Gastrocnemius medialis (tissue), 4 donors: ENCODE measurements at places on chromosomes 11 and 22. TPM values are rescaled to one million over a fixed set of nuclear protein-coding genes. Genes with fewer than 3 reads are reported as not detected.

GRCh38 chr11:28835317-28835716, 727.1 kb downstream of the METTL15 start:
- H3K36me3 ChIP-seq, result no peaks in the 10 kb centered on the region
- H3K4me3 ChIP-seq, result no peak overlapping the region
- H3K27me3 ChIP-seq, result no peaks in the 10 kb centered on the region
- DNase-seq, result no peak
- no peaks in the 10 kb centered on the region for H3K4me1 ChIP-seq

The UBASH3B gene
- 0.62 TPM for total RNA-seq

DNA sequence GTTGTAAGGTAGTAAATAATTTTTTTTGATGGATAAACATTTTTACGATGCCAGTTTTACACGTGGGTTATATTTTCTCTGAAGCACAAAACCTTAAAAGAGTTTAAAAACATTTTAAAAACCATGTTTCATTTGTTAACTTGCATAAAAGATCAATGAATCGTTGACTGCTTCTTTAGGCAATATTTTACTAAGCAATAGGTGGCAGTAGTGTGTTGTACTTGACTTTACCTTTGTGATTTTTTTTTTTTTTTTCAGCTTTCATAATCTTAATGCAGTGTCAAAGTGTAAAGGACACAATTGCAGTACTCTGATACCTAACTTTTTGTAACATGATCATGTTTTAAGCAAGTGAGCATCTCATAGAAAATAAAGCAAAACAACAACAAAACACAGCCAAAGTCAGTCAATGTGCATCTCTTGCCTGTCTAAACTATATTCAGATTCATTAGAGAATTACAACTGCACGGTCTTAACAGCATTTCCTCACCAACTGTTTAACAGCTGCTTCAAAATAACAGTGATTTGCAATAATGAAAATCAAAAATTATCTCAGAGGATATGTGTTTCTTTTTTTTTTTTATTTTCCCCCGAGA, 27.7 kb downstream of the DNAJC24 start:
- H3K4me1 ChIP-seq, result no peaks in the 10 kb centered on the region
- H3K4me3 ChIP-seq, result no peak overlapping the region
- no peak for DNase-seq
- H3K27ac ChIP-seq, result no peak overlapping the region
- no peaks in the 10 kb centered on the region for H3K36me3 ChIP-seq

DNA sequence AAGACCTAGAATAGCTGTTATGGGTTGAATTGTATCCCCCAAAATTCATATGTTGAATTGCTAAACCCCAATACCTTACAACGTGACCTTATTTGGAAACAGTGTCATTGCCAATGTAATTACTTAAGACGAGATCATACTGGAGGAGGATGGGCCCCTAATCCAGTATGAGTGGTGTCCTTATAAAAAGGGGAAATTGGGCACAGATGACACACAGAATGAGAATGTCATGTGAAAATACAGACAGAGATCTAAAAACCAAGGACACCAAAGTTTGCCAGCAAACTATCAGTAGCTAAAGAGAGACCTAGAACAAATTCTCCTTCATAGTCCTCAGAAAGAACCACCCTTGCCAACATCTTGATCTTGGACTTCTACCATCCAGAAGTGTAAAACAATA, 127.7 kb downstream of the ATXN10 start:
- H3K27me3 ChIP-seq, result no peaks in the 10 kb centered on the region
- DNase-seq, result no peak
- no peak overlapping the region for H3K4me3 ChIP-seq
- H3K27ac ChIP-seq, result no peak overlapping the region
- no peaks in the 10 kb centered on the region for H3K4me1 ChIP-seq

DNA sequence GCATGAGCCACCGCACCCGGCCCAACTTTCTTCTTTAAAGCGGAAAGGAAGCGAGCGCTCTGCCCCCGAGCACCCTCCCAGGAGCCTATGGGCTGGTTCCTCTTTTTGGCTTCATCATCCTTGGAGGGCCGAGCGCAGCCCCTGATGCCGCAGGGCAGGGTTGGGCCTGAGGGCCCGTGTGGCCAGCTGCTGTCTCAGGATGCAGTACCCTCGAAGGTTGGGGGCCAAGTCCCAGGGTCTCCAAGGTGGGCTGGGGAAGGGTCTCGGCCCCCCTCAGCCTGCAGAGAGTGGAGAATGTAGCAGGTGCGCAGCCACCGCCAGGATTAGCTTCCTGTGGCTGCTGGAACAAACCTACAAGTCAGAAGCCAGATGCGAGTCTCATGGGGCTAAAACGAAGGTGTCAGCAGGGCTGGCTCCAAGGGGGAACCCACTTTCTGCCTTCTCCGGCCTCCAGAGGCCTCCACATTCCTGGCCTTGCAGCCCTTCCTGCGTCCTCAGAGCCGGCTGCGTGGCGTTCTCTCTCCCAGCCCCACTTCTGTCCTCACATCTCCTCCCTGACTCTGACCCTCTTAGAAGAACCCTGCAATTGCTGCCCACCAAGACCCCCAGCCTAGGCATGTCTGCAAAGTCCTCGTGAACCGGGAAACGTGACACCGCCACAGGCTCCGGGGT, 2.9 kb downstream of the PANX2 start:
- DNase-seq, result no peak
- no peak overlapping the region for H3K4me3 ChIP-seq

The PATE2 gene
- not detected for total RNA-seq
